Stimulated activated naive CD4-positive, alpha-beta T cell treated with Interleukin-2 at 50 U/mL for 16 hours (primary cell): ENCODE measurements at places on chromosomes 11 and 22.

- no peak for DNase-seq
These were observed 92.6 kb downstream of the SWAP70 start for GRCh38 chr11:9756461-9756860.

- peak; percentile 71 for DNase-seq
These were observed 9.3 kb downstream of the INS start for GRCh38 chr11:2151500-2152257.

GRCh38 chr11:134350381-134350780 lies 18.6 kb downstream of the GLB1L2 start:
- no peak for DNase-seq

DNA sequence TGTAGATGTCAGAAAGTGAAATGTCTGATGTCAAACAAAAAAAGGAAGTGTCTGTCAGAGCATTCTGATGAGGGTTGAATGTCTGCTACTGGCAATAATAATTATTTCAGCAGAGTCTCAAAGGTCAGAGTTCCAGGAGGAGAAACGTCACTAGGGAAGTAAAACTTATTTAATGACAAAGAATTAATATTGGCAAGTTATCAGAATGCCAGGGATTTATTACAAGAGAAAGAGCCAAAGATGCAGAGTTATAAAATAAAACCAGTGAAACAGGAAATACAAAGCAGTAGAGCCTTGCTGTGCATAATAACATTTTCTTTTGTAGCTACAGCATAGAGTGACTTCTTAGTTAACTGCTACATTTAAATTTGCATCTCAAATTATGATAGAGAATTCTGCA lies 504.0 kb upstream of the LRRC4C start:
- DNase-seq, result no peak

DNA sequence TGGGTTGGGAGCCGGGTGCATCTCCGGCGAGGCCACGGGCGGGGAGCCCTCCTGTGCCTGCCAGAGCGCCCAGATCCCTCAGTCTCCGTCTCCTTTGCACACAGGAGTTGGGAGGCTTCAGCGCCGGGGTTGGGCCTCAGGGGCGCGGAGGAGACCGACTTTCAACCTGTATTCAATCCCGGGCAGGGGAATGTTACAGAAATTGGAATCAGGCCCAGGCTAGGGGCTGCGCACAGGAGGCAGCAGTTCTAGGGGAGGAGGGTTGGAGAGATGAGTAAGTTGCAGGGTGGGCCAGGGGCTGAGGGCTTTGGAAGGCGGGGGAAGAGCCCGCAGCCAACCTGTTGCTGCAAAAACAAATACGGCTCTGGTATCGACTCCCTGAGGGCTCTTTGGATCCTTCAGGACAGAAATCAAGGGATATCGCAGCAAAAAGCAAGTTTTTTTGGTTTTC lies 640 bp upstream of the KCNA4 start:
- no peak for DNase-seq

DNA sequence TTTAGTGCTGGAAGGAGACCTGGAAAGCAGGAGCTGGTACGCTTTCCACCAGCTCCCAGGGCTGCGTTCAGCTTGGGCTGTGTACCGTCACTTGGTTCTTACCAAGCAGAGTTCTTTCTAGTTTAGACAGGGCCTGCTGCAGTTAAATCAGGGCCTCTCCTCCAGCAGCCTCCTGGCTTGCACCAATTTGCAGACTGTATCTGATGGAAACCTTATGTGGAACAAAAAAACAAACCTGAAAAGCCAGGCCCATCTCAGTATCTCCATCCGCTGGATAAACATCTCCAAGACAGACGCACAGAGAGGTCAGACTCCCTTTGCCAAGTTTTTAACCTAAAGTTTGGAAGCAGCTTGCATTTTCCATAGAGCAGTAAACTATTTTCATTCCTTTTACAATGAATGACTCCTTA lies 288.6 kb upstream of the SORL1-AS1 start:
- DNase-seq, result no peak

DNA sequence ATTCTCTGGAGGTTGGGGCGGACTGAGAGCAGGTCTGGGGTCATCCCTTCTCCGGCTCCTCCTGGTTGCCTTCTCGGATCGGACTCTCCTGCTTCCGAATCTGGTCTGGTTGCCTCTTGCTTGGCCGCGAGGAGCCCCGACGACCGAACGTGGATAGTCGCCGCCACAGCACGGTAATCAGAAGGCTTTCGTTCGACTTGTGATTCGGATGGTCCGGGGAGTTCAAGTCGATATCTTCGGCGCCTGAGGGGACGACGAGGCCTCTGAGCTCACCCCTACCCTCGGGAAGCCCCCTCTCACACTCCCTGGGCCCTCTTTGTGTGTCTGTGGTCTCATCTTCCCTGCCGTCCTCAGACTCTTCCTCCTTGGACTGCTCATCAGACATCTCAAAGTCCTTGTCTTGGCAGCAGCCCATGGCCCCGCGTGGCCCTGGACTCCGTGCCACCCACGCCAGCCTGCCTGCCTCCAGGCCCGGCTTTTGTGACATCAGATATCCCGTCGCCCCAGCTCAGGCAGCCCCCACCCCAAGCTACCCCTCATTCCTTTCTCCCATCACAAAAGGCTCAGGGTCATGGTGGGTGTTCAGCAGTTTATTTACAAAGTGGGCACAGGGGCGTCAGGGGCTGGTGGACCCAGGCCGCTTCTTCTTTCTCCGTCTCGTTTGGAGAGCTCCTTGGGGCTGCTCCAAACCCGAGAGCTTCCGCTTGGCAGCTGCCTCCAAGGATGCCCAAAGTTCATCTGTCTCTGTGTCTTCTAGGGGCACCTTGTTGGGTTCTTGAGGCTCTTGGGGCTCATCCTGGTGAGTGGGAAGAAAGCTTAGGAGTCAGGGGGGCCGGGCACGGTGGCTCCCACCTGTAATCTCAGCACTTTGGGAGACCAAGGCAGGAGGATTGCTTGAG lies at the start of gene TEX54:
TSS of gene TEX54 (minus strand) at position 506 of the 899 bp plus-strand sequence.
- DNase-seq, result no peak

DNA sequence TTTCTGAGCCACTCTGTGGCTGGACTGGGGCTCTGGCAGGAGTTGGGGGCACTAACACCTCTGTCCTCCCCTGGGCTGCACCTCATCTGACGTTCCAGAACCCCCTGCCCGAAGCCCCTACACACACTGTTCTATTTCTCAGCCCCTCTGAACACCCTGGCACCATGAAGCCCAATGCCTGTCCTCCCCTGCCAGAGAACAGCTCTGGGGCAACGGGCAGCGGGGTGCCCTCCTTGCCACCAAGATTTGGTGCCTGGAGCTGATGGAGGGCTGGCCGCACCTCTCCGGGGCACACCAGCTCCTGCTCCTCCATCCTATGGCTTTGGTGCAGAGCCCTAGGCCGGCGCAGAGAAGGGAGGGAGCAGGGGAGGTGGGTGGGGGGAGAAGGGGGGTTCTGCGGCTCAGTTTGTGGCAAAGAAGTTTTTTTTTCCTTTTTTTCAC lies 16.3 kb downstream of the DUSP8 start:
- DNase-seq, result no peak

- DNase-seq, result no peak
These were observed 62.1 kb downstream of the ADAMTS15 start for GRCh38 chr11:130510407-130511006.

DNA sequence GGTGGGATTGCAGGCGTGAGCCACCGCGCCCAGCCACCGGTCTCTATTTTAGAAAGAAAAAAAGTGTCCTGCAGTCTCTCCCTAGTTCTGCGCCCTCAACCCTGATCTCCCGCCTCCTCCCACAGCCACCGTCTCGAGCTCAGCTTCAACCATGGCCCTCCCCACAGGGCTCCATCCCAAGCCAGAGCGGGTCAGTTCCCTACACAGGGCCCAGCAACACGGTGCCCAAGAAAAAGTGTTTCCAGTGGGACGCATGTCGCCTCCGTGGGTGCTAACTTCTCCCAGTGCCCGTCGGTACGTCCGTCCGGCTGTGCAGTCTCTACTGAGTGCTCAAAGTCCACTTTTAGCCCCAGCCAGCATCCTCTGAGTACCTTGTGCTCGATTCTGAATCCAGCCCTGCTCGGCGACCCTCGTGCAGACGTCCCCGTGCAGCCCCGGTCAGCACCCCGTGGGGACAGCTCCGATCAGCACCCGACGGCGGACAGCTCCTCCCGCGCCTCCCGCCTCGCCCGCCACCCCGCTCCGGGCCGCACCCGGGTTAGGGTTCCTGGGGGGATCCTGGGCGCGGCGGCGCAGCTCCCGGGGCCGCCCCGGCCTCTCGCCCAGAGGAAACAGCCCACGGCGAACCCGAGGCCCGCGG lies 657 bp upstream of the MAPK8IP2 start:
- peak; percentile 33 for DNase-seq

DNA sequence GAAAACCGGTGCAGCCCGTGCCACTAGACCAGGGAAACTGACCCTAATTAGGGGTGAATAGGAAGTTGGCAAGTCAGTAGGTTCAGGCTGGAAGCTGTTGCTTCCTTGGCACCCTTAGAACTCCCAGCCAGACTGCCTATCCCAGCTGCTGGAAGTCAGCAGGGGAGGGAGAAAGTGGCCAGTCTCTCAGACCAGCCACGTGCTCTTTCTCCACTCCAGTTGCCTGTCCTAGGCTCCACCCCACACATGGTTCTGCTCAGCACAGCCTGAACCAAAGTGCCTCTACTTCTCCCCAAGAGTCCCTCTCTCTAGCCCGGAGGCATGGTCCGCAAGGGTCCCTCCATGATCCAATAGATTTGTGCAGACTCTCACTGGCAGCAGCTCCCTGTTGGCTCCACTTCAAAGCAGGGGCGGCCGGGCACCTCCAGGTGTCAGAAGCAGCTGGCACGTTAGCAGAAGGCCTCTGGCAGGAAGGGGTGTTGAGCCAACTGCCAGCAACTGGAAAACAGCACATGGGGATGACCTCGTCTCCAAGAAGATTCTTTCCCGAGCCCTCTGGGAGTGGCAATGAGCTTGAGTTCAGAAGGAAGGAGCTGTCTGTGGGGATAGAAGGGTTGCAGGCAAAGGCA lies 27.7 kb downstream of the ARFGAP2 start:
- no peak for DNase-seq

DNA sequence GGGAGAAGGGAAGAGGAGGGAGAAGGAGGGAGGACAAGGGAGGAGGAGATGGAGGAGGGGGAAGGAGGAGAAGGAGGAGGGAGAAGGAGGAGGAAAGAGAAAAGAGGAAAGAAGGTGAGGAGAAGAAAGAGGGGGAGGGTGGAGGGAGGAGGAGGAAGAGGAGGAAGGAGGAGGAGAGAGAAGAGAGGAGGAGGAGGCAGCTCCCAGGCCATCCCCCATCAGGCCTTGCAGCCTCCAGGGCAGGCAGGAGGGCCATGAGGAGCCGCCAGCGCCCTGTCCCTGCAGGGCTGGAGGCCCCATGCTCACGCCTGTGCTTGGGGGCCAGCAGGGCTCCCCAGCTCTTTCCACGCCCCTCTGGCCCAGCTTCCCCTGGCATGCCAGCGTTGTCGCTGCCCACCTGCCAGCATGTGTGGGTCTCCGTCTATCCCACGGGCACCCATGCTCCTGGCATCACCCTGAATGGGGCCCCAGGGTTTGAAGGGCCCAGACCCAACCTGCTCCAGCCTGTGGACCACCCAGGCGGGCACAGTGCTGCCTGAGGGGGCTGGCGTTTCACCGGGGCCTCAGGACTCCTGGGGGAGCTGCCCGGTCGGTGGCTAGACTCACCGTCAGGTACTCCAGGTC lies 5.2 kb downstream of the TSPAN32 start:
- no peak for DNase-seq

GRCh38 chr11:27649800-27650199 lies 50.5 kb downstream of the BDNF start:
- DNase-seq, result no peak

- no peak for DNase-seq
These were observed 405.7 kb downstream of the BUD13 start for GRCh38 chr11:116366980-116367645.

GRCh38 chr11:94310191-94310875 lies 6.0 kb downstream of the IZUMO1R start:
- no peak for DNase-seq

DNA sequence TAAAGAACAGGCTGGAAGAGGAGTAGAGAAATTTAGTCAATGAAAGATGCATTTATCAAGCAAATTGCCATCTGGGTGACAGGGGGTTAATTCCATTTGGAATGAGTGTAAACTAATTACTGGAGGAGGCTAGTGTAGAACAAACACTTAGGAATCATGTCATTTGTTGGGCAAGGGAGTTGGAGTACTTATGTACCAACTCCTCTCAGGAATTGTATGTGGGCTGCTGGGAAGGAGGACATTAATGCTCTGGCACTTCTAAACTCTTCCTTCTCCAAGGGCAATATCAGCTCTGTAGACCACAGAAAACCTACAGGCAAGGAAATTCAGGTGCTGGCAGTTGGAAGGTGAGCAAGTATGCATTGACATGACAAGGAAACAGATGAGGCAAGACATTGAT lies 141.0 kb downstream of the MSANTD4 start:
- no peak for DNase-seq

DNA sequence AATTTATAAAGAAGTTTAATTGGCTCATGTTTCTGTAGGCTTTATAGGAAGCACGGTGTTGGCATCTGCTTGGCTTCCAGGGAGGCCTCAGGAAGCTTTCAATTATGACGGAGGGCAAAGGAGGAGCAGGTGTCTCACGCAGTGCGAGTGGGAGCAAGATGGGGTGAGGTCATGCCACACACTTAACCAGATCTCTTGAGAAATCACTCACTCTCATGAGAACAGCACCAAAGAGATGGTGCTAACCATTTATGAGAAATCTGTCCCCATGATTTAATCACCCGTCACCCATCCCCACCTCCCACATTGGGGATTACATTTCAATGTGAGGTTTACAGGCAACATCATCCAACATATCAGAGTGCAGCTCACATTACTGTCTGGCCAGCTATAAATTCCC lies 103.5 kb downstream of the ARHGAP8 start:
- no peak for DNase-seq

DNA sequence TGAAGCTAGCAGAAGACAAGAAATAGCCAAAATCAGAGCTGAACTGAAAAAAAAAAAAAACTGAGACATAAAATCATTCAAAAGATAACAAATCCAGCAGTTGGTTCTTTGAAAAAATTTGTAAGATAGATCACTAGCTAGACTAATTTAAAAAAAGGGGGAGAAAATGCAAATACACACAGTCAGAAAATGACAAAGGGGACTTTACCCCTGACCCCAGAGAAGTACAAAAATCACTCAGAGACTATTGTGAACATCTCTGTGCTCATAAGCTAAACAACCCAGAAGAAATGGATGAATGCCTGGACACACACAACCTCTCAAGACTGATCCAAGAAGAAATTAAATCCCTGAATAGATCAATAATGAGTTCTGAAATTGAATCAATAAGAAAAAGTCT lies 914.3 kb upstream of the API5 start:
- no peak for DNase-seq

GRCh38 chr11:59173080-59173963 lies 1.4 kb downstream of the DTX4 start:
- DNase-seq, result no peak

- DNase-seq, result no peak
These were observed 6.5 kb upstream of the IL10RA start for GRCh38 chr11:117979481-117980211.

DNA sequence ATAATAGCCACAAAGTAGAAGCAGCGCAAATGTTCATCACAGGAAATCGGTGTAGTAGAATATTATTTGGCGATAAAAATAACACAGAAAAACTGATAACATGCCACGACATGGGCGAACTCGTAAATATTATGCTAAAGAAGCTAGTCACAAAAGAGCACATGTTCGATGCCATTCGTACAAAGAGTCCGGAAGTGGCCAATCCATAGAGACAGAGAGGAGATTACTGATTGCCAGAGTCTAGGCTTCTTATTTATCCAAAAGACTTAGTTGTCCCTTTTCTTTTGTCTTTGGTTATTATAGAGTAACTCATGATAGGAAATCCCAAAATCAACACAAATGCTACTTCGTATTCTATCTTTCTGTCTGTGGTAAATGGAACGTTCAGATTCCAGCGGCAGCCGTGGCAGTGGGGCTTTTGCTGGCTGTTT lies 56.5 kb downstream of the MED15 start:
- DNase-seq, result no peak
